ENCODE measurements at places on chromosomes 16 and 17.

DNA sequence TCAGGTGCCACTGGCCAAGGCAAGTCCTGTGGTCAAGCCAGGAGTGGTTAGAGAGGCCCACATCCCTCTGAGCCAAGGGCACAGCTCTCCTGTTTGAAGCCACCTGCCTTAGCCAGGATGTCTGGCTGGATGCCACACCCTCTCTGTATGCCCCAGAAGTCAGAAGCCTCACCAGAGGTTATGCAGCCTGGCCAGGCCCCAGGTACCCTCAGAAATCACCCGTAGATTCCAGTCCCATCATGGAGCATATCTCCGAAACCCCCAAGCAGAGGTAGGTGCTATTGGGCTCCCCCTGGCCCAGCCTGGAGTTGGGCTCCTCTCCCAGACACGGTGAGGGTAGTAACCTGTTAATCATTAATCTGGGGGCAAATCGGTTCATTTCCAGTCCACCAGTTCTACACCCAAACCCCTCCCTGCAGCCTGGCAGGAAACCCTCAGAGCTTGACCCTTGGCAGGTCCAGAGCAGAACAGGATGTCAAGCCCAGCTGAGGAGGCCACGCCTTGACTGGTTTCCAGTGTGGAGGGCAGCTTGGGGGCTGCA is 60.6 kb upstream of the TMEM97 start:
- no peak overlapping the region for H3K4me3 ChIP-seq
- H3K36me3 ChIP-seq, result no peaks in the 10 kb centered on the region
- peaks cover 20% of the 10 kb centered on the region for H3K4me1 ChIP-seq
- H3K27me3 ChIP-seq, result no peaks in the 10 kb centered on the region
- peak overlapping the region; percentile 61 for H3K27ac ChIP-seq
- DNase-seq, result peak; percentile 47

- H3K4me1 ChIP-seq, result peaks cover 10% of the 10 kb centered on the region
- H3K36me3 ChIP-seq, result no peaks in the 10 kb centered on the region
- H3K27me3 ChIP-seq, result peaks cover 2% of the 10 kb centered on the region
- DNase-seq, result peak; percentile 74
- no peak overlapping the region for H3K27ac ChIP-seq
Observed at GRCh38 chr17:31394544-31394943, 3.1 kb downstream of the RAB11FIP4 start.

GRCh38 chr17:59505610-59506276 is 59.7 kb upstream of the DHX40 start:
- no peak for DNase-seq
- no peak overlapping the region for H3K27ac ChIP-seq
- H3K4me3 ChIP-seq, result no peak overlapping the region
- no peaks in the 10 kb centered on the region for H3K36me3 ChIP-seq

- H3K27me3 ChIP-seq, result no peaks in the 10 kb centered on the region
- no peaks in the 10 kb centered on the region for H3K4me1 ChIP-seq
- no peak overlapping the region for H3K27ac ChIP-seq
- H3K4me3 ChIP-seq, result no peak overlapping the region
- DNase-seq, result no peak
Observed at GRCh38 chr17:77585142-77585860, 373.2 kb upstream of the TNRC6C start.

- H3K27me3 ChIP-seq, result no peaks in the 10 kb centered on the region
- no peak overlapping the region for H3K27ac ChIP-seq
- H3K4me3 ChIP-seq, result no peak overlapping the region
- H3K36me3 ChIP-seq, result no peaks in the 10 kb centered on the region
- H3K4me1 ChIP-seq, result peaks cover 6% of the 10 kb centered on the region
Observed at GRCh38 chr16:77761204-77761603, 27.2 kb upstream of the VAT1L start.

- no peaks in the 10 kb centered on the region for H3K36me3 ChIP-seq
- DNase-seq, result no peak
- no peaks in the 10 kb centered on the region for H3K27me3 ChIP-seq
- H3K4me3 ChIP-seq, result no peak overlapping the region
- H3K4me1 ChIP-seq, result peaks cover 29% of the 10 kb centered on the region
Observed at GRCh38 chr17:44115585-44116415, 7.6 kb downstream of the HDAC5 start.

DNA sequence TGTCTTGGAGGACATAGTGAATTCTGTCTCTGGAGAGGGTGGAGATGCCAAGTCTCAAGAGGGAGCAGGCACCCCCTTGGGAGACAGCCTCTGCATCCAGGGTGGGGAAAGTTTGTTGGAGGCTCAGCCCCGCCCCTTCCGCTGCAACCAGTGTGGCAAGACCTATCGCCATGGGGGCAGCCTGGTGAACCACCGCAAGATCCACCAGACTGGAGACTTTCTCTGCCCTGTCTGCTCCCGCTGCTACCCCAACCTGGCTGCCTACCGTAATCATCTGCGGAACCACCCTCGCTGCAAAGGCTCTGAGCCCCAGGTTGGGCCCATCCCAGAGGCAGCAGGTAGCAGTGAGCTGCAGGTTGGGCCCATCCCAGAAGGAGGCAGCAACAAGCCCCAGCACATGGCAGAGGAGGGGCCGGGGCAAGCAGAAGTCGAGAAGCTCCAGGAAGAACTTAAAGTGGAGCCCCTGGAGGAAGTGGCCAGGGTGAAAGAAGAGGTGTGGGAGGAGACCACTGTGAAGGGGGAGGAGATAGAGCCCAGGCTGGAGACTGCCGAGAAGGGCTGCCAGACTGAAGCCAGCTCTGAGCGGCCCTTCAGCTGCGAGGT is 5.2 kb downstream of the ZNF646 start:
- peaks cover 8% of the 10 kb centered on the region for H3K4me1 ChIP-seq
- H3K27ac ChIP-seq, result no peak overlapping the region
- no peaks in the 10 kb centered on the region for H3K27me3 ChIP-seq
- DNase-seq, result no peak

DNA sequence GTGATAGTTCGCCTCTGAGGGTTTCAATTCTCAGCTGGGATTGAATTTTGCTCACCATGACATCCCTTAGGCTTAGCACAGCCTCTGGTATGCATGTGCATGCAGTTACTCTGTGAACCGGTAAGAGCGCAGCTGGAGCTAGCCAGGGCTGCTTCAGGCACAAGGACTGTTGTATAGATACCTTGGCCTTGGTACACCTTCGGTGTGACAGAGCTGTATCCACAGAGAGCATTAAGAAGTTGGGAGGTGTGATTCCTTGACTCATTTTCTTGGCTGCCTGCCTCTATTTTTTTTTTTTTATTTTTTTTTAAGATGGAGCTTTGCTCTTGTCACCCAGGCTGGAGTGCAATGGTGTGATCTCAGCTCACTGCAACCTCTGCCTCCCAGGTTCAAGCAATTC is 2.2 kb upstream of the NUTF2 start:
- H3K27me3 ChIP-seq, result no peaks in the 10 kb centered on the region
- DNase-seq, result no peak
- H3K27ac ChIP-seq, result no peak overlapping the region
- H3K4me3 ChIP-seq, result no peak overlapping the region
- H3K36me3 ChIP-seq, result no peaks in the 10 kb centered on the region

DNA sequence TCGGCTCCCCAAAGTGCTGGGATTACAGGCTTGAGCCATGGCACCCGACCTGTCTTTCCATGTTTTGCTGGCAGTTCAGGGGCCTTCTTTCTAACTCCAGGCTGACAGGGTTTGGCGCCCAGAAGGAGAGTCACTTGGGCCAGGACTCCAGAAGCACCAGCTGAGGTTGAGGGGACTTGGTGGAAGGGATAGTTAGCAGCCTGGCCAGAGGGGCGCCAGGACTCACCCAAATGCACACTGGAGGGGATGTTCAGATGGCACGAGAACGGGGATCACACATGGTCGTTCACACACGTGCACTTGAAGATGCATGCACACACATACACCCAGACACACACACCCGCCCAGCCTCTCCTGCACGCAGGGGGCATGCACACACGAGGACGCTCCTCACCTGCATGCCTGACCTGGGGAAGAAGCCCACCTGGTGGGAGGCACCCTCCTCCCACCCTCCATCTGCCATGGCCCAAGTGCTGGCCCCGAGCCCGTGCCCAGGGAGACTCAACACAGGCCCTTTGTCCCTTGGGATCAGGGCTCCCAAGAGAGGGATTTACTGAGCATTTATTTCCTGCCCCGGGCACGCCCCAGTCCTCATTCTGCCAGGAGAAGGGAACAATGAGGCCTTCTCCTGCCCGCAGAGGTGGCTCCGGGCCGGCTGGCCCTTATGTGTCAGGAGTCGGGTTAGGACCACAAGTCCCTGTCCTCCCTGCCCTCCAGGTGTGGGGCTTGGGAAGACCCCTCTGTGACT is 2.3 kb upstream of the PRSS21 start:
- no peak for DNase-seq
- H3K4me3 ChIP-seq, result no peak overlapping the region
- no peaks in the 10 kb centered on the region for H3K27me3 ChIP-seq
- no peaks in the 10 kb centered on the region for H3K4me1 ChIP-seq
- H3K27ac ChIP-seq, result no peak overlapping the region
- no peaks in the 10 kb centered on the region for H3K36me3 ChIP-seq

GRCh38 chr16:54748611-54749190 is 182.0 kb upstream of the IRX5 start:
- peaks cover 1% of the 10 kb centered on the region for H3K27me3 ChIP-seq
- no peak overlapping the region for H3K4me3 ChIP-seq
- no peak overlapping the region for H3K27ac ChIP-seq
- DNase-seq, result no peak
- no peaks in the 10 kb centered on the region for H3K36me3 ChIP-seq

DNA sequence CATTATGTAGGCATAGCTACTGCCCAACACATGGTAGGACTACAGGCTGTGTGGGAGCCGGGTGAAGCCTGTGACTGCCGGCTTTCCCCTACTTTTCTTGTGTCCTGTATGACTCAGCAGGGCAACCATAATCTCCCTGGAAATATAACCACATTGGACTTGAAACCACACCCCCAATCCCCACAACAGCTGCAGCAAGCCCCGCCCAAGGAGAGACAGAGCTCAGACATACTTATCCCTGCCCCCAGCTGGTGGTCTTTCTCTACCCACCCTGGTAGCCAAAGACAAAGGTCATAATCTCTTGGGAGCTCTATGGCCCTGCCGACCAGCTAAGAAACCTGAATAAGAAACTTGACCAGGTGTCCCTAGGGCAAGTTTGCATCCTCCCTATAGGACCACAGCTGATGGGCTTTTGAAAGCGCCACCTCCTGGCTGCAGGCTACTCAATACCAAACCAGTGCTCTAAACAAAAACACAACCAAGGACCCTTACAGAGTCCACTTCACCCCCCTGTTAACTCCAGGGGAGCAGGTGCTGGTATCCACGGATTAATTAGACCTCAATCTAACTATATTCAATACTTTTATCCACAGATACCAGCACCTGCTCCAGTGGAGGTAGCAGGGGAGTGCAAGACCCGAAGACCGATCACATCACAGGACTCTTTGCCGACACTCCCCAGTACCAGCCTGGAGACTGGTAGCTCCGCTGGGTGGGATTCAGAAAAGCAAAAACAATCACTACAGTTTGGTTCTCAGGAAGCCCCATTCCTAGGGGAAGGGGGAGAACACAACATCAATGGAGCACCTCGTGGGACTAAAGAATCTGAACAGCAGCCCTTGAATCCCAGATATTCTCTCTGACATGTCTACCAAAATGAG is 91.2 kb downstream of the IRX5 start:
- DNase-seq, result peak; percentile 32
- H3K4me3 ChIP-seq, result no peak overlapping the region
- no peaks in the 10 kb centered on the region for H3K36me3 ChIP-seq
- H3K4me1 ChIP-seq, result no peaks in the 10 kb centered on the region
- no peaks in the 10 kb centered on the region for H3K27me3 ChIP-seq

DNA sequence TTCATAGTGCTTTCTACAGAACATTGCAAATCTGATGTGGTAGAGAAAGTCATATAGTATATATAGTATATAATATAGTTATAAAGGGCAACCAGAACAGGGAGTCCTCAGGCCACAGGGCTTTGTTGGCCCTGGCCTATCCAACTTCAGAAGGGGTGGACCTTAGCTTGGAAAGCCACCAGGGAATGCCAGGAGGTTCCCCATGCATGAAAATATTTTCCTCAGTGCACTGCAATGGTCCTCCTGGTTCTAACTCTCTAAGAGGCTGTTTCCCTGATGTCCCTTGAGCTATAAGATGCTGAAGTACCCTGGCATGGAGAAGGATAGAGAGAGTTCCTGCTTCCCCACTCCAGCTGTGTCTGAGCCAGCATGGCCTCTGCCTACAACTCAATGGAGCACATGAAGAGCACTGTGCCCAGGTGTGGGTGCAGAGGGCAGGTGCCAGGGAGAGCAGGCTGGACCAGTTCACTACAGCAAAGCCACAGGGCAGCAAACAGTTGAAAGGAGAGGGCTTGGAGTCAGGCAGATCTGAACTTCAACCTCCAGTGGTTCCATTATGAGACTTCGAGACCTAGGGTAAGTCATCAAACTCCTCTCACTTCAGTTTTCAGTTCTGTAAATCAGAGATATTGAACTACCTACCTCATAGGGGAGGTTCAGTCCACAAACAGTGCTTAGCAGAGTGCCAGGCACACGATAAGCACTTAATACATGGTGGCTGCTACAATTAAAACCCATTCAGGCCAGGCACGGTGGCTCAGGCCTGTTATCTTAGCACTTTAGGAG is 183.1 kb downstream of the SALL1 start:
- DNase-seq, result no peak
- no peaks in the 10 kb centered on the region for H3K36me3 ChIP-seq
- no peaks in the 10 kb centered on the region for H3K27me3 ChIP-seq
- no peak overlapping the region for H3K27ac ChIP-seq
- peaks cover 2% of the 10 kb centered on the region for H3K4me1 ChIP-seq
- no peak overlapping the region for H3K4me3 ChIP-seq

GRCh38 chr17:29155227-29155965 is 24.8 kb downstream of the MYO18A start:
- peak overlapping the region; percentile 85 for H3K27ac ChIP-seq
- H3K36me3 ChIP-seq, result no peaks in the 10 kb centered on the region
- peak; percentile 67 for DNase-seq
- H3K4me1 ChIP-seq, result peaks cover 73% of the 10 kb centered on the region
- peak overlapping the region; percentile 14 for H3K4me3 ChIP-seq
- H3K27me3 ChIP-seq, result no peaks in the 10 kb centered on the region

DNA sequence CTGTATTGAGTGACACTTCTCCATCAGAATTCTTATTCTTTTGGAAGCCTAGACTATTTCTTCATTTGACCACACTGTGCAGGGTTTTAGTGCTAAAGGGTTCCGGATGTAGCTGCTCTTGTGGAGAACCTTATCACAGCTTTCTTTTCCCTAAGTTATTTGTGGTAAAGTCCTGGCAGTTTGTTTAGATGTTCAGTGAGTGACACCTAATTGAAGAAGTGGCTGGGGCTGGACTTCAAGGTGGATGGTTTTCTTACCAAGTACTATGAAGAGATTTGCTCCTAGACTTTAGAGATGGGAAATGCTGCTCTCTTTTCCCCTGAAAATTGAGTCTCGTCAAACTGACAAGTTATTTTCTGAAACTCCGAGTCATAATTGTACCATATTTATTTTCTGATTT is 144.0 kb upstream of the TBX2 start:
- H3K4me3 ChIP-seq, result no peak overlapping the region
- H3K27ac ChIP-seq, result no peak overlapping the region
- H3K36me3 ChIP-seq, result no peaks in the 10 kb centered on the region
- H3K27me3 ChIP-seq, result no peaks in the 10 kb centered on the region
- no peaks in the 10 kb centered on the region for H3K4me1 ChIP-seq

GRCh38 chr17:38706505-38707216 is 1.6 kb downstream of the MLLT6 start:
- H3K27me3 ChIP-seq, result no peaks in the 10 kb centered on the region
- no peaks in the 10 kb centered on the region for H3K36me3 ChIP-seq
- peak overlapping the region; percentile 67 for H3K27ac ChIP-seq
- no peak for DNase-seq
- peaks cover 2% of the 10 kb centered on the region for H3K4me1 ChIP-seq

GRCh38 chr17:45046537-45047125 is 4.8 kb downstream of the DCAKD start:
- H3K4me3 ChIP-seq, result no peak overlapping the region
- no peak for DNase-seq
- no peaks in the 10 kb centered on the region for H3K27me3 ChIP-seq
- H3K4me1 ChIP-seq, result peaks cover 7% of the 10 kb centered on the region
- H3K27ac ChIP-seq, result no peak overlapping the region

- no peak overlapping the region for H3K27ac ChIP-seq
- H3K4me1 ChIP-seq, result peaks cover 10% of the 10 kb centered on the region
- H3K4me3 ChIP-seq, result no peak overlapping the region
- no peak for DNase-seq
Observed at GRCh38 chr16:67419931-67420330, 3.7 kb upstream of the ZDHHC1 start.
